CD8-positive, alpha-beta memory T cell (primary cell): ENCODE measurements at places on chromosomes 6 and 20. TPM values are rescaled to one million over a fixed set of nuclear protein-coding genes. Genes with fewer than 3 reads are reported as not detected.

The MAVS gene
- 34.3 TPM for total RNA-seq

The PRSS35 gene
- not detected for total RNA-seq

DNA sequence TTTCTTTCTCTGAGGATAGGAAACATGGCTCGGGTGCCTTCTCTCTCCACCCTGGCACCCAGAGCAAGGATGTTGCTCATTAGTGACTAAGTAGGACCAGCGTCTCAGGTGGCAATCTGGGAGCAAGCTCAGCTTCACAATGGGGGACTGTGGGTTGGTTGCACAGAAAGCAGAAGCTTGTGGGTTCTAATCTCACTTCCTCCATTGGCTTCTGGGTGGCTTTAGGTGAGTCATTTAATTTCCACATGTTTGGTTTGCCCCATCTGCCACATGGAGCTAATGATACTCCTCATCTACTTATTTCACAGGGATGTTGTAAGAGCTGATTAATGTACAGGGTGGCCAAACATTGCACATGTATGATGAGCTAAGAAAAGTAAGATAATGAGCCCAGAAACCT lies 54.8 kb upstream of the AKIRIN2 start:
- DNase-seq, result no peak

DNA sequence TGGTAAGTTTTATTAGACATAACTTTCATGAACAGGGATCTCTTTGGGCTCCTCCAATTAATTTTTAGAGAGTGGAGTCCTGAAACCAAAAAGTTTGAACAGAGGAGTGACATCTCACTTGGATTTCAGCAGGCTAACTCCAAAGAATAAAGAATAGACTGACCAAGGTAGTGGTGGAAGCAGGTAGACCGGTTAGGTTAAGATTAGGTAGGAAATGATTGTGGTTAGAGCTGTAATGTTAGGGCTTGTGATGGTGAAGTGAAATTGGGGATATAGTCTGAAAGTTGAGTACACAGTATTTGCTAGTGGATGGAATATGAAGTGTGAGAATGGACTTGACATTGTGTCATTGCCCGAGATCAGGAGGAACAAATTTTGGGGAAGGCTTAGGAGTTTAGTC lies 27.8 kb downstream of the QKI start:
- DNase-seq, result no peak

DNA sequence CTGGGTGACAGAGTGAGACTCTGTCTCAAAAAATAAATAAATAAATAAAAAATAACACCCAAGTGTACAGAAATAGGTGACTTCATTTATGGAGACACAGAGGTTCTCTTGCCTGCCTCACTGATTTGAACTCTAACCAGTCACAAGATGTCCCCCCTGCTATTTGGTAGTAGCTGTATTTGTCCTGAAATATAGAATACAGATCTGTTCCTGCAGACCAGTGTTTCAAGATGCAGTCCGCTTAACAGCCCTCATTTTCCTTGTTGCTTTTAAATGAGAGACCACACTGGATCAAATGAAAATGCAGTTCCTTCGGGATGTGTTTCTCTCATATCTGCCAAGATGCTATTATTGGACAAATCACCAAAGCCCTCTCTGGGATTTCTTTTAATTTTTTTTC lies 7.6 kb downstream of the PLCB4 start:
- DNase-seq, result no peak

- no peak for DNase-seq
Measured at GRCh38 chr20:44695295-44695673, 19.9 kb upstream of the CCN5 start.
